Activated CD4-positive, alpha-beta T cell treated with anti-CD3 and anti-CD28 coated beads, Interleukin-10, Interleukin-2, amounts not matched to agents 100 ng/mL and 50 ng/mL, durations not matched to agents 16 hours and 8 hours (primary cell): ENCODE measurements at places on chromosomes 5 and 9.

DNA sequence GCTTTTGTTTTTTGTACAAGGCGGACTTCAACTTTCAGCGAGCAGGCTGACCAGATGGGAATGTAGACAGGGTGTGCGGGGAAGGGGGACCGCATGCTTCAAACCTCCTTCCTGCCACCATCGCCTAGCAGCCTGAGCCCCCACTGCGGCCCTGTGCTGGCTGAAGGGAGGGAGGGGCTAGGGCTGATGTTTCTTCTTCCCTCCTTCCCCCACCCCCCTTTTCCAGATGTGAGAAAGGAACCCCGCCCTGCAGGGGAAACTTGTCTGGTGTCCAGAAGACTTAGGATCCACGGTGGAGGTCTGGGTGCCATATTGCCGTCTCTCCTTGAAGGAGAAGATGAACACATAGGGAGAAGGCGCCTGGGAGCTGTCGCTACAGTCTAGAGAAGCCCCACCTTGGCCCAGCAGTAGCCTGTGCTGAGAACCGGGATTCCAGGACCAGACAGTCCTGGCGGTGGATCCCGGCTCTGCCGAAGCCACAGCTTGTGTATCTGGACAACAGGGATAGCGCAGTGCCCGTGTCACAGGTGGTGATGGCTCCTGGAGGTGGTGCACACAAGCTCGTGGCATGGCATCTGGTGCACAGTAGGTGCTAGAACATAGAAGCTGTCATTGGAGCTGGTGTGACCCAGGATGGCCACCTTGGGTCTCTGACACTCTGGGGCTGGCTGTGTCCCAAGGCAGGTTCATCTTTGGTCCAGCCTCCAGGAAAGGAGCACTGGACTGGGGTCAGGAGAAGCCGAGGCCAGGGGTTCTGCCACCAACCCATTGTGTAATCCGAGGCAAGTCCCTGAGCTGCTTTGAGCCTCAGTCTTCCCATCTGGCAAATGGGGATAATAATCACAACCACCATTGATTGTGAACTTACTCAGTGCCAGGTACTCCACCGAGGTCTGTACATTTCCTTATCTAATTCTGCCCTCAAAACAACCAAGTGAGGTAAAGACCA, 205.6 kb downstream of the C9orf50 start:
- DNase-seq: no peak

DNA sequence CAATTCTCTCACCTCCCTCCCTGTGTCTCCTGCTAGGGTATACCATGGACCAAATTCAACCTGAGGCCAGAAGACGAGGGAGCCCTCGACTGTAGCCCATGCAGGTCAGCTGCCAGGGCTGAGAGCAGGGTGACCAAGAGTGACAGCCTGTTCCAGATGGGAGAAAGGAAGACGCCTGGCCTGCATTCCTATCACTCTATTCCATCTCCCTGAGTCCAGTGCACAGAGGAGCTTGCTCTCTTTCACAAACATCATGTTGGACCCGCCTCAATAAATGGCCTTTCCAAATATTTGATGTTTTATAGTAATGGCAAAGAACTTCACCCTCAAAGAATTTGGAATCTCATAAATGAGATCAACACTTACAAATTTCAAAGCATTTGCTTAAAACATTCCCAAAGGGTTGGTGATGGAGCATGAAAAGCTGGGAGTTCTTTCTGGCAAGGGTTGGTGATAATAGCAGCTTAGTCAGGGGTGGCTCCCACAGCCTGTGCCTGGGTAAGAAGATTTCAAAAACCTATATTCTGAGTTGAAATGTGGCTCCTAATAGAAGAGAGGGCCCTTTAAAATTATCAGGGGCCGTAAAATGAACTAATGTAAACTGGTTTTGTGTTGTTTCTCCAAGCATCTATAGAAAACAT, 393.1 kb downstream of the EFNA5 start:
- DNase-seq: no peak

GRCh38 chr5:173627860-173628392, 11.5 kb upstream of the BOD1 start:
- no peak for DNase-seq

GRCh38 chr9:71901695-71902597, 9.0 kb downstream of the ABHD17B start:
- DNase-seq: no peak

GRCh38 chr9:98929071-98929470, 14.6 kb upstream of the COL15A1 start:
- DNase-seq: no peak
